ENCODE measurements at places on chromosomes 5 and 9.

- DNase-seq, result no peak
Measured at GRCh38 chr9:89885156-89885555, 280.3 kb downstream of the GADD45G start.

GRCh38 chr9:77759391-77759790 is 111.3 kb upstream of the GNA14 start:
- DNase-seq, result no peak

DNA sequence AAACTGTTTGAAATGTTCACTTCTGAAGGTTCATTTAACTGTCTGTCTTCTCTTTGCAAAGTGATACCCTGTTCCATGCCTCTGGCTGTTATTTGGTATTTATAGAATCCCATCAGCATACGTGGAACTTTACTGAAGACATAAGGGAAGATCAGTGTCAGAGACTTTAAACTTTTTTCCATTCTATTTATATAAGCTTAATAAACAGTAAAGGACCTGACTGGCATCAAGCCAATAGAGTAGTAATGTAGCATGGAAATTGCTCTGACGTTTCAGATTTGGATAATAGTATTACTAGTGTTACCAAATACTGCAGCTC is 94.9 kb upstream of the MINAR2 start:
- no peak for DNase-seq

DNA sequence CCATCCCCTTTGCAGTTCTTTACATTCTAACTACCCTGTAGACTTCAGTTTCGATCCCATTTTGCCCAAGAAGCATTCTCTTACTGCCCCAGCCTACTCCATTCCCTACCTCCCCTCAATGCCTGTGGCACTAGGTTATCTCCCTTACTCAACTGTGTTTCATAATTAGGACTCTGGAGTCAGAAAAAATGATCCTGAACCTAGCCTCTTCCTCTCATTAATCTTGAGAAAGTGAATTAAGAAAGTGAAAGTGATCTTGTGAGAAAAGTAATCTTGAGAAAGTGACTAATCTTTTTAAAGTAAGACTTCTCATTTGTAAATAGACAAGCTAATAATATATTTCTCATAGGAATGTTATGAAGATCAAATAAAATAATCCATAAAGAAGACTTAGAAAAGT is 444.0 kb upstream of the TRPC7 start:
- DNase-seq, result no peak

DNA sequence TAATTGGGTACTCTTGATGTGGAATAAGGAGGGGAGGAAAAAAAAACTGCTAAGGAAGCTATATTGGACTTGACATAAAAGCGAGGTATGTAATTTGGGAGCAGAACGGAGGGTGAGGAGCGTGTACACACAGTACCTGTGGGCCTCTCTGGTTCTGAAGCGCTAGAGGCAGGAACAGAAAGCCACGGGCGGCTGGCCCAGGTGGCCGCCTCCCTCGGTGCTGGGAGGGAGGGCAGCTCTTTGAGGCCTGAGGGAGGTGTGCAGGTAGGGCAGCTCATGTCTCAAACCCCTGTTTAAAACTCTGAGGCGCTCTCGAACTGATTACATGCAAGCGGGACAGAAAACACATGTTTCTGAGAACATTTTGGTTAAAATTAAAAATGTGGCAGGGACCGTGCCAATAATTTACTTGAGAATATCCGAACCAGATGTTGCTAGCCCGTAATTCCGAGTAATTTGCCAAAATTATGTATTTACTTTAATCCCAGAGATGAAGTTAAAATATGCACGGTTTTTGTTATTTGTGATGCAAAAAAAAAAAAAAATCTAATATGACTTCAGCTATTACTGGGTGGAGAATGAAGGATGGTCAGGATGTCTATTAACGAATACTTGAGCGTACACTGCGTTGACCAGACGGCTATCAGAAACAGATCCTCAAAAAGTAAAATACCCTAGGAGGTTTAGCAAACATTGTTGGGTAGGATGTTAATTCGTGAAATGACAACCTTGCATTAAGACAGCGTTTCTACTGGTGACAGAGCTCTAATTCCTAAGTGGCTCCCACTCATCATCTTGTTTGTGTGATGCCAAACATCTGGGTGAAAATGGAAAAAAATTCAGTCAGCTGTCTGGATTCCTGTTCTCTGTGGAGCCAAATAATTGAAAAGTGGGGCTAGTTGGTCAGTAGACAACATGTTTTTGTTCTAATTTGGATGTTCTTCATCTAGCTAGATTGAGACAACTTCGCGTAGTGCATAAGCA is 24.4 kb upstream of the STC2 start:
- DNase-seq, result no peak

DNA sequence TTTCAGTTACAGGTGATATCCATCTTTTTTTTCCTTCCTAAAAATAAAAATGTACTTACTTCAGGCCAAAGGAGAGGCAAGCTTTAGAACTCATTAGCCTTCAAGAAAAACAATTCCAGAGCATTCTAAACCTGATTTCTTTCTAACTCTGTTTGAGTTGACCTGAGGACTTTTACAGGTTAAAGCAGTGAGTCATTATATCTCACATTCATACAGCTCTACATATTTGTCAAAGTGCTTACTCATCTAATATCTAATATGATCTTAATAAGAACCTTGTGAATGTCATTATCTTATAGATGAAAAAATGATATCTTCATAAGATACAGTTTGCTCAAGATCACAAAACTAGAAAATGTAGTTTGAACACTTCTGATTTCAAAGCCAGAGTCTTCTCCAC is 149.2 kb upstream of the CDKN2B start:
- DNase-seq, result no peak

DNA sequence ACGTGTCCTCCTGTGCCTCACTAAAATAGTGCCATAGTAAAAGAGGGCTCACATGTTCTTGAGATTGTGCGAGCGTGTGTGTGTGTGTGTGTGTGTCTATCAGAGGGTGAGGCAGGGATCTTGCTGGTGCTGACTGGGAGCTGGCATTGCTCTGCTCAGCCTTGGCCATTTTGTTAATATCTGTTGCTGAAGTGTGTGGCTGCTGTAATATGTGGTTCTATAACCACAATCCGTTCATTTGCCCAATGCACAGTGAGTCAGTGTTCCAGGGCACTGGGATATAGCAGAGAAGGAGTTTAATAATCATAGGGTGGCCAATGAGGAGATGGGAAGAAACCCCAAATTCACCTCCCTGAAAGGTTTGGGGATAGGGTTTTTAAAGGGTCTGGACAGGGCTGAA is 61.3 kb downstream of the RASGRF2 start:
- no peak for DNase-seq

GRCh38 chr9:108743901-108744371 is 111.8 kb downstream of the ACTL7B start:
- DNase-seq, result no peak
